ENCODE measurements at places on chromosomes 3 and 15. TPM values are rescaled to one million over a fixed set of nuclear protein-coding genes. Genes with fewer than 3 reads are reported as not detected.

Gene CCDC9B
- total RNA-seq: 0.25 TPM

Gene ATP13A5
- total RNA-seq: not detected

Gene EPHB1
- 0.50 TPM for total RNA-seq

Gene ANKRD34C
- not detected for total RNA-seq

Gene PCNP
- 195 TPM for total RNA-seq

Gene LNP1
- total RNA-seq: 0.94 TPM

Gene STRC
- 0.13 TPM for total RNA-seq

Gene CCDC39
- total RNA-seq: not detected

Gene LMOD3
- total RNA-seq: not detected

Gene GABRR3
- not detected for total RNA-seq

DNA sequence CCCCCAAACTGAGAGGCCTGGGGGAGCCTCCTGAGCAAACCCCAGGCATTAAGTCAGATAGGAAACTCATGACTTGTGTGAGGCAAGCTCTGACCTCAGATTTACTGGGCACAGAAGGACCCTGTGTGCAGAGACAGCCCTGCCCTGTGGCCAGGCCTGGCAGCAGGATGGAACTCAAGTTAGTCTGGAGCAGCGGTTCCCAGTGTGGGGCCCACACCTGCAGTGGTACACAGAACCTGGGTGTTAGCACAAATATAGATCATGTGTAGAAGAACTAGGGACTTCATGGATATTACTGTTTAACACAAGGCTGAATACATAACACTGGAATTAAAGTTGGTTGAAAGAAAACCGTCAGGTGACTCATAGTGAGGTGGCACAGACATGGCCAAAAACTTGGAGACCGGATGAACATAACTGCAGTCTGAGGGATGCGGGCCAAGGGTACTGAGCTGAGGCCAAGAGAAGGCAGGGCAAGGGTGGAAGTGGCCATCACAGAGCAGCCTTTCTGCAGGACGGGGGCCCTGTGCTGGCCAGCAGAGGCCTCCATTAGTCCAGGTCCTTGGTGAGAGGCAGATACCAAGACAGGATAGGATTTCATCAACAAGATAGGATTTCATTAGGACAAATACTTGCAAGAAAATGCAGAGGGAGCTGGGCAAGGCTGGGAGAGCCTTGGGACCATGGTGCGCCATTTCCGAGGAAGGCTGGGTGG lies 40.9 kb downstream of the IRAK2 start:
- no peak for DNase-seq

DNA sequence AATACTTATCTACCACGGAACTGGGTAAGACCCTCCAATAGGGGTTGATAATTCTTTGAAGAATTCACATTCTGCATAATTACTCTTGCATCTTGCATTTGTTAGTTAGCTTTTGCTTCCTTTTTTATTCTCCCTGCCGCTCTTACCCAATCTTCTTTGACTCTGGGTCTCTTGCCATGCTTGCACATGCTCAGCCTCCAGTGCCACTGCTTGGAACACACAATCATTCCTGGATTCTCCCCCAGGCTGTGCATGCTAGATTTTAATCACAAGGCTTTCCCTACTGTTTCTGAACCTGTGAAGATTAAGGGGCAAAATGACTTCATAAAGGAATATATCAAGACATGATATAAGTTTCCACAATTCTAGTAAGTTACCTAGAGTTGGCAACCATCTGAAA lies 133.1 kb downstream of the IL1RAP start:
- no peak for DNase-seq

GRCh38 chr3:60916546-60916945 lies 334.7 kb downstream of the FHIT start:
- DNase-seq: no peak

DNA sequence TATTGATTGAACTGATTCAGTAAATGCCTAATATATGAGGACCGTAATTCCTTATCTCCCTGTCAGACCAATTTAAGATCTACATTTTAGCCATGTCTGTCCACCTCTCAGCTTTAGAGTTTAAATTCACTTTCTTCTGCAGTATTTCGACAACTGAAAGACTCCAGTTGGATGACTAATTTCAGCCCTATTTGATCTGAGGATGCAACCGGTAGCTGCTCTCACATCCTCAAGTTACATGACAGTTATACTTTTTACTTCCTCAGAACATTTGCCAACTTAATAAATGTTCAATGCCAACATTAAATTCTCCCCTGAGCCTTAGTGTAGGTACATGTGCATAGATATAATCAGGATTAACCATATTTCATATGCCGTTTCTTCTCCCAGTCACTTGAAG lies 2.5 kb upstream of the HHLA2 start:
- no peak for DNase-seq

GRCh38 chr3:114809668-114810413 lies 337.2 kb downstream of the ZBTB20 start:
- no peak for DNase-seq

DNA sequence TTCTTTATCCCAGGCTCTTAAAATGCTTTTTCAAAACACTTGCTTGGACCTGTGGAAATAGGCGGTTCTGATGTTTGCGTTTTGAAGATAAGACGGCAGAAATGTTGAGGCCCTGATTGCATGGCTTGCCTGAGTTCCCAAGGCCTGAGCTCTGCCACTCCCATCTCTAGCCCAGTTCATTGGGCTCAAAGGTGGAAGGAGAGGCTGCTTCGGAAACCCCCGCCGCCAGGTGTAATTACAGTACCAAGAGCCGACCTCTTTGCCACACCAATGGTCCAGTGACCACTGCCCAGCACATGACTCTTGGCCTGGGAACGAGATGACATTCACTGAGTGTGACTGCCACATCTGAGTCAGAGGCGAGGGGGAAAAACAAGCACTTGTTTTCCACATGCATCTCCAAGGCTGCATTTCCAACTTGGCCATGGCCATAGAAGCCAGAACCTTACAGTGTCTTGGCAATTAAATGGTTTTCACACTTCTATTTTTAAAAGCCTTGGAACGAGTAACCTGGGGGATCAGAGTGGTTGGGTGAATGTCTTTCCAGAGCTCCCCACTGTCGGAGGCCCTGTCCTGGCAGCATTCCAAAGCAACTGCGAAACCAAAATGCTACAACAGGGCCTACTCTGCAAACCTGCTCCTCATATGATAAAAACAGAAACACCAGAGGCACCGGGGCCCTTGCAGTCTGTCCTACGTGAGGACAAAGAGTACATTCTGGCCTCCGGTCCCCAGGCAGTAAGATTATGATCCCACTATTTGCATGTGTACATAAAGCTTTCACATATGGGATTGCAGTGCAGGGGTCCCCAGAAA lies 63.8 kb upstream of the CGNL1 start:
- DNase-seq: no peak

- DNase-seq: no peak
Measured at GRCh38 chr15:79067072-79067833, 23.3 kb downstream of the RASGRF1 start.

DNA sequence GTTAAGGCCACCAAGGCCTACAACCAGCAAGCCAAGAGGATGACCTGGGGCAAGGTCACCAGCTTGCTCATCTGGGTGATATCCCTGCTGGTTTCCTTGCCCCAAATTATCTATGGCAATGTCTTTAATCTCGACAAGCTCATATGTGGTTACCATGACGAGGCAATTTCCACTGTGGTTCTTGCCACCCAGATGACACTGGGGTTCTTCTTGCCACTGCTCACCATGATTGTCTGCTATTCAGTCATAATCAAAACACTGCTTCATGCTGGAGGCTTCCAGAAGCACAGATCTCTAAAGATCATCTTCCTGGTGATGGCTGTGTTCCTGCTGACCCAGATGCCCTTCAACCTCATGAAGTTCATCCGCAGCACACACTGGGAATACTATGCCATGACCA lies 3.6 kb downstream of the CXCR6 start:
- no peak for DNase-seq

- no peak for DNase-seq
Measured at GRCh38 chr3:165336786-165337185, 140.6 kb upstream of the SLITRK3 start.

GRCh38 chr3:63607716-63608115 lies 44.8 kb upstream of the SNTN start:
- no peak for DNase-seq

- DNase-seq: no peak
Measured at GRCh38 chr15:78640527-78641101, 396 bp downstream of the CHRNB4 start.

DNA sequence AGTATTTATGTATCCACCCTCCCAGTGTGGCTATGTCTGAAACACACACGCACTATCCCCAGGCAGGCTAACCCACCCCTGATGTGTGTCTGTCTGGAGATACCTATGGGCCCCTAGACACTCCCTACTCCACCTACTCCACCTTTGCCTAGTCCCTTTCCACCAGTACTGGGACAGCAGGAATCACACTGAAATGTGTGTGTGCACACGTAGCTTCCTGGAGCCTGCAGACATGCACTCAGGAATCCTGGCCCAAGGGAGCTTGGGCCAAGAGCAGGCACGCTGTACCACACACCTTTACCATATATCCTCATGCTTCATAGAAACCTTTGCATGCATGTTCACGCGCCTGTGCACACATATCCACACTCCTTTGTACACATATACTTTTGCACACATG lies 6.9 kb upstream of the PTH1R start:
- DNase-seq: no peak

- DNase-seq: no peak
Measured at GRCh38 chr15:40253167-40253790, 14.4 kb downstream of the PAK6 start.

- no peak for DNase-seq
Measured at GRCh38 chr3:141129541-141130011, 78.4 kb downstream of the SPSB4 start.

DNA sequence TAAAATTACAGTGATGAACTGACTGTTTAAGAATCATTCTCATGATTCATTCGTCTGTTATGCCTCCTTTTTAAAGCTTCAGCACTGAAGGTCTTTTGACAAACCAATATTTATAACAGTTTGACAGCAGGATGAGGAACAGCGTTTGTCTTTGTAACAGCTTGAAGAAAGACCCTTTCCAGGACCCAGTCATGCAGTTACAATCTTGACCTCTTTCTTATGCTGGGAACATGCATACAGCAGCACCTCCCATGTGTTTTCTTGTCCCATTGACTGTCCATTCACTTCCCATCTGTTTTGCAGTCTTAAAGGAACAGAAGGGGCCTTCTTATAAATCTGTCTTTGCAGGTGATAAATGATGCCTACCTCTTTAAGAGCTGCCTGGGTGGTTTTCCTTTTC lies 87.2 kb downstream of the OPA1 start:
- no peak for DNase-seq

- DNase-seq: no peak
Measured at GRCh38 chr15:94079968-94080367, 151.4 kb upstream of the MCTP2 start.

DNA sequence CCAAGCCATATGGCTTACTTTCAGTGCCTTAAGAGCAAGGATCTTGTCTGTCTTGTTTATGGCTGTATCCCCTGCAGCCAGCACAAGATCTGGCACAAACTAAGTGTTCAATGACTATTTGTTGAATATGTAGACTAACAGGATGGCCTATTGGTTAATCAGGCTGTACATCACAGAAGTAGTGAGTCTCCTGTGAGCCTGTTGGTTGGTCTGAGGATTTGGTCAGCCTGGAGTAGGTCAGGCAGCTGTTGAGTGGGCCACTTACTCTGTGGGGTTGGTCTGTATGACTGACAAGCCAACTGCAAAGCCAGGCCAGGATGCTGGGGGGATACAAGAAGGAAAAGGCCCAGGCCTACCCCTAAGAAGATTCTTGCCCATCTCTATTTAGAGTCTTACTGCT lies 33.4 kb upstream of the CILP start:
- DNase-seq: no peak

DNA sequence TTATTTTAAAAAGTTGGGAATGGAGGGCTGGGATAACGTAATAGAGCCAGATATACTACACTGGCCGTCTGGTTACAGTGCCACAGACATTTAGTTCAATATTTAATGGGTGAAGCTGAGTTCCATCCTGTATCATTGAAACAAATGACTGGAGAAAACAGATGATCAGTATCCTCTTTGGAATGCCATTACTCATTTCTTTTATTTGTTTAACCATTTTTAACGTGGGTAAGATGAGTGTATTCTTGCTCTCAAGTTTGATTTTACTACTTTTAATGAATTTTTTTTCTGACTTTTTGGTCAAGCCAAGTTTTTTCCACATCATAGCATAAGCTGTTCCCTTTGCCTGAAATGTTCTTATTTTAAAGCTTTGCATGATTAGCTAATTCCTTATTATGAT lies 53.9 kb upstream of the GRM7 start:
- no peak for DNase-seq

DNA sequence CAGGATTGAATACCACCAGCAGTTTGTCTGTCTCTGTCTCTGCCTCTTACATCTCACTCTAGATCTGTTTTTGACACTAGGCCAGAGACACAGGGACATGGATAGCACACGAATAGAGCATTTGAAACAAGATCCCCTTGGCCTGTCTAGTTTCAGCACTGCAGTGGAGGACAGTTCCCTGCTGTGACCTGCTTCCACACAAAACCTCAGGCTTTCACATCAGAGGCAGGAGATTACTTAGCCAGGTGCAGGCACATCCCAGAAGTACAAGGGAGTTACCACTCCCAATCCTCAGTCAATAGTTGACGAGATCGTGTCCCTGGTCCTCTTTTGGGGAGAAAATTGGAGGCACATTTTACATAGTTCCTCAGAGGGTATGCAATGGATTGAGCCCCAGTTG lies 34.0 kb upstream of the CCK start:
- no peak for DNase-seq

- no peak for DNase-seq
Measured at GRCh38 chr15:70715840-70716485, 47.4 kb downstream of the UACA start.

GRCh38 chr3:160108362-160108761 lies 116.9 kb upstream of the C3orf80 start:
- no peak for DNase-seq

- no peak for DNase-seq
Measured at GRCh38 chr15:96553931-96554330, 223.4 kb downstream of the NR2F2 start.

DNA sequence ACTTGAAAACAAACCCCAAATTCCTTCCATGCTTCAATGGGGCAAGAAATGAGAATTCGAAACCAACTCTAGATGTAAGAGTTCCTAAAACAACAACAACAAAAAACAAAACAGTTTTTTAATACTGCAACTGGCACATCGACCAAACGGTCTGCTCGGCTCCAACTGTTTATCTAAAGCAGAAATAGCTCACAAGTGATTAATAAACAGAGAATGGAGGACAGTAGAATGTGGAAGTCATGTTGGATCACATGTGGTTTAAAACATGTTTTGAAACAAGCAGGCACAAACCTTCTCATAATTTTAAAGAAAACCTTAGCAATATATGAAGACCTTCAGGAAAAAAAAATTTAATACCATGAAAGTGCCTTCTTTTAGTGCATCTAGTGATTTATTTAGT lies 55.1 kb downstream of the SETMAR start:
- DNase-seq: no peak

- DNase-seq: no peak
Measured at GRCh38 chr3:127853681-127854080, 31.4 kb upstream of the MGLL start.

DNA sequence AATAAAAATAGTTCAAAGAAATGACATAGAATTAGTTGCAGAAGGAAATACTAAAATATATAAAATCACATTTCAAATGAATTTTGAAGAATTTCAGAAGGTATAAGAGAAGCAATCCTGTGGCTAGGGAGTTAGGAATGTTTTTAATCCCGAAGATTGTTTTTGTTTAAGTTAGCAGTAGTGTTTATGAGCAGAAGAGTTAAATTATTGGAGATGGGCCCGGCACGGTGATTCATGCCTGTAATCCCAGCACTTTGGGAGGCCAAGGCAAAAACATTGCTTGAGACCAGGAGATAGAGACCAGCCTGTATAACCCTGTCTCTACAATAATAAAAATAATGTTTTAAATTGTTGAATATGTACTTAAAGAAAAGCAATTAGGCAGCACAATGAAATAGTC lies 432.5 kb downstream of the MFSD1 start:
- DNase-seq: no peak

GRCh38 chr15:57340682-57341259 lies 35.5 kb upstream of the CGNL1 start:
- no peak for DNase-seq

Measured in activated T-cell treated with anti-CD3 and anti-CD28 coated beads, Interleukin-2, amount 50 U/mL, for 4 hours (primary cell).